Transverse colon (tissue), 4 donors: ENCODE measurements at places on chromosomes 3 and 15. TPM values are rescaled to one million over a fixed set of nuclear protein-coding genes. Genes with fewer than 3 reads are reported as not detected.

Gene DPPA2
- not detected for total RNA-seq

DNA sequence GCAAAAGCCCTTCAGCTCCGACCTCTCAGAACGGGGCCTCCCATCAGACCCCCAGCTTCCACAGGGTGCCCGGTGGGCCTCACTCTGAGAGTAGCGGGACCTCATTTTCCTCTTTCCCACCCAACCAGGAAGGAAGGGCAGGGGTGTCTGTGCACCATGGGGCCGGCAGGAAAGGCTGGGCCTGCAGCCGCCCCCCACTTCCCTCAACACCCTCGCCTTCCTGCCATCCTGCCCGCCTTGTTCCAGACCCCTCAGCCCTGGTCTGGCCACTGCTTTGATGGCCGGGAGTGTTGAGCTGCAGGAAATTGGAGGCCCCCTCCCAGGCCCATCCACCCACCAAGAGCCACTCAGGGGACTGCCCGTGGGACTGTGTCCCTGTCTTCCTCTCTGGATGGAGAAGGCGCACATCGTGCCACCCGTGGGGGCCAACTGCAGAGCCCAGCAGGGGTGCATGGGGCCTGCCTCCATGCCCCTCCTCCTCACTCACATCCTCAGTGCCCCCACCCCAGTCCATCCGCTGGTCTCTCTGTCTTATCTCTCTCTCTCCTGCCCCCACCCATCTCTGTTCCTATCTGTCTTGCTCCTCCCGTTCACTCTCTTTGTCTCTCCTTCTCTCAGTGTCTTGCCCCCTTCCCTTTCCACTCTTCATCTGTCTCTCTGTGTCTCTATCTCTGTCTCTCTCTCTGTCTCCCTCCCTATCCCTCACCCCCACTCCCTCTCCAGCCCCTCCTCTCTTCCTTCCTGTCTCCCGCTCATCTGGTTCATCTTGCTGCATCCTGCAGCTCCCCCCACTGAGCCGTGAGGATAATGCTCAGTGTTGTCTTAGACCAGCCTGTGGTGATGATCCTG, 1.8 kb upstream of the PLXND1 start:
- no peak overlapping the region for H3K4me3 ChIP-seq
- H3K36me3 ChIP-seq, result no peaks in the 10 kb centered on the region
- peaks cover 42% of the 10 kb centered on the region for H3K4me1 ChIP-seq
- H3K27ac ChIP-seq, result peak overlapping the region; percentile 85
- DNase-seq, result no peak
- peaks cover 24% of the 10 kb centered on the region for H3K27me3 ChIP-seq

DNA sequence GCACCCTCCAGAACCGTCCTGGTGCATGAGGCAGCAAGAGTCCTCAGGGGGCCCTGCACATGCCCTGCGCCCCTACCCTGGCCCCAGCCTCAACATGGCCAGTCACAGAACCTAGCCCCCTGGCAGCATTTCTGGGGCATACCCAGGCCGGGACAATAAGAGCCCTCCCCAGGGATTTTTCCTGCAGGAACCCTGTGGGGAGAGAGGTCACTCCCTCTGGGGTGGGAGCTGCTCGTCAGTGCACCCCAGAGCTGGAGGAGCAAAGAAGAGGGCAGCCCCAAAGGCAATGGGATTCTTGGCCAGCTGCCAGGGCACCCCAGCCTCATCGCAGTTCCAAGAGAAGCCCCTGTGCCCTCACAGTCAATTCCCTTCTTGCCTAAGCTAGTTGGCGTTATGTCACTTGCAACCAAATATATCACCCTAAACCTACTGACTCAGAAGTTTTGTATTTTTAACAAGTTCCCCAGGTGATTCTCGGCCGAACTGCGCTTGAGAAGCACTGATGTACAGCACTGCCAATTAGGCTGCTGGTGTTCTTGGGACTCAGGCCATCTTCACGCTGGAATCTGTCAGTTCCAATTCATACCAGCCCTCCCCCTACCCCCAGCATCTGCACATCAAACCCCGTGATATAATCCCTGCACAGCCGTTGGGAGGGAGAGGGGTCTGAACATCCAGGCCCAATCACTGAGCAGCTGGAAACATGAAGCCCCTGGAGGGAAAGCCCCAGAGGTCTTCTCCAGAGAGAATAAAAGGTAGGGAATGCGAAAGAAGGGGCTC, 87.5 kb upstream of the PRR20G start:
- no peaks in the 10 kb centered on the region for H3K27me3 ChIP-seq
- H3K27ac ChIP-seq, result no peak overlapping the region
- DNase-seq, result no peak
- no peaks in the 10 kb centered on the region for H3K36me3 ChIP-seq

GRCh38 chr3:58657571-58658141, 8.9 kb downstream of the FAM3D start:
- H3K4me3 ChIP-seq, result no peak overlapping the region
- H3K27ac ChIP-seq, result peak overlapping the region; percentile 74
- H3K4me1 ChIP-seq, result peaks cover 37% of the 10 kb centered on the region
- H3K27me3 ChIP-seq, result no peaks in the 10 kb centered on the region
- DNase-seq, result peak; percentile 71

DNA sequence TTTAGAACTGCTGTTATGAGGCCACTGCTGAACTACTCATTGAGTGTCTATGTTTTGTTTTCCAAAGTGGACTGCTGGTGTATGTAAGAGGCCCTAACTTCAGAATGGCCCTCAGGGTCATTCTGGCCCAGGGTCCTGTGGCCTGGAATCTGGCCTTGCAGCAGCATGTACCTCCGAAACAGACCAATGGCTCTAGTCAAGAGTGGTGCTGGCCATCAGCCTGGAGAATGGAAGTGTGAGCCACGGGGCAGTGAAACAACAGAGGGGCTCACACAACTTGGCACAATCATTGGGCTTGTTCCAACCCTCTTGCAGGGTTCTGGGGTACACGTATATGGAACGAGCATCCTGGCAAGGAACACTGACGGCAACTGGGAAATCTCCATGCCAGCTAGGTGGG, 40.5 kb downstream of the SCN5A start:
- H3K36me3 ChIP-seq, result no peaks in the 10 kb centered on the region
- DNase-seq, result no peak
- H3K4me1 ChIP-seq, result no peaks in the 10 kb centered on the region
- H3K27ac ChIP-seq, result no peak overlapping the region
- no peak overlapping the region for H3K4me3 ChIP-seq
